ENCODE measurements at places on chromosomes 11 and 22. TPM values are rescaled to one million over a fixed set of nuclear protein-coding genes. Genes with fewer than 3 reads are reported as not detected.

Gene CACNA1I
- under 0.01 TPM for total RNA-seq

Gene CRYAB
- 6.5 TPM for total RNA-seq

Gene HSCB
- 5.4 TPM for total RNA-seq

Gene LMO2
- total RNA-seq: not detected

Gene C11orf86
- total RNA-seq: not detected

GRCh38 chr22:45612940-45613339 lies 58.7 kb upstream of the ATXN10 start:
- DNase-seq: no peak

DNA sequence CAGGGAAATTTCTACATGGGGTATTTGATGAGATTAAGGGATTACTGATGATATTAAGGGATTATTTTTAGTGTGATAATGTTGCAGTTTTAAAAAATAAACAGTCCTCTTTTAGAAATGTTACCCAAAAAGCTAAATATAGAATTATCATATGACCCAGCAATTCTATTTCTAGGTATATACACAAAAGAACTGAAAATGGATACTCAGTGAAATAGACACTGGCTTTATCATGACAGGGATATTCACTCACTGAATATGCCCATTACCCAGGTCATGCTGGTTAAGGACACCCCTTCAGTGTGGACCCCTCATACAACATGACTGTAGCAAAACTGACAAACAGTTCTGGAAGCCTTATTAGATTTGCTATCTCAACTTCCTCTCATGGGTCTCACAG lies 27.8 kb downstream of the USP28 start:
- no peak for DNase-seq

- peak; percentile 31 for DNase-seq
Observed at GRCh38 chr11:63961608-63962412, 12.6 kb upstream of the COX8A start.

All from IMR-90 (cell line).